Osteoblast (primary cell): ENCODE measurements at places on chromosomes 4 and X. TPM values are rescaled to one million over a fixed set of nuclear protein-coding genes. Genes with fewer than 3 reads are reported as not detected.

ZNF280C gene
- total RNA-seq = 5.4 and 6.2 TPM in 2 replicates

- H3K27me3 ChIP-seq = no peaks in the 10 kb centered on the region
- no peaks in the 10 kb centered on the region for H3K4me1 ChIP-seq
- no peak for DNase-seq
- H3K36me3 ChIP-seq = no peaks in the 10 kb centered on the region
- H3K27ac ChIP-seq = no peak overlapping the region
- no peak overlapping the region for H3K4me3 ChIP-seq
Measured at GRCh38 chr4:160414496-160414895, 1311.6 kb downstream of the RAPGEF2 start.

GRCh38 chrX:26414534-26414933, 198.6 kb downstream of the MAGEB5 start:
- H3K27ac ChIP-seq = no peak overlapping the region
- no peaks in the 10 kb centered on the region for H3K4me1 ChIP-seq
- H3K4me3 ChIP-seq = no peak overlapping the region
- H3K36me3 ChIP-seq = no peaks in the 10 kb centered on the region

- H3K27ac ChIP-seq = no peak overlapping the region
- H3K27me3 ChIP-seq = peaks cover 12% of the 10 kb centered on the region
- no peaks in the 10 kb centered on the region for H3K36me3 ChIP-seq
- H3K4me1 ChIP-seq = no peaks in the 10 kb centered on the region
- no peak for DNase-seq
Measured at GRCh38 chrX:101359966-101360365, 11.4 kb upstream of the TIMM8A start.

DNA sequence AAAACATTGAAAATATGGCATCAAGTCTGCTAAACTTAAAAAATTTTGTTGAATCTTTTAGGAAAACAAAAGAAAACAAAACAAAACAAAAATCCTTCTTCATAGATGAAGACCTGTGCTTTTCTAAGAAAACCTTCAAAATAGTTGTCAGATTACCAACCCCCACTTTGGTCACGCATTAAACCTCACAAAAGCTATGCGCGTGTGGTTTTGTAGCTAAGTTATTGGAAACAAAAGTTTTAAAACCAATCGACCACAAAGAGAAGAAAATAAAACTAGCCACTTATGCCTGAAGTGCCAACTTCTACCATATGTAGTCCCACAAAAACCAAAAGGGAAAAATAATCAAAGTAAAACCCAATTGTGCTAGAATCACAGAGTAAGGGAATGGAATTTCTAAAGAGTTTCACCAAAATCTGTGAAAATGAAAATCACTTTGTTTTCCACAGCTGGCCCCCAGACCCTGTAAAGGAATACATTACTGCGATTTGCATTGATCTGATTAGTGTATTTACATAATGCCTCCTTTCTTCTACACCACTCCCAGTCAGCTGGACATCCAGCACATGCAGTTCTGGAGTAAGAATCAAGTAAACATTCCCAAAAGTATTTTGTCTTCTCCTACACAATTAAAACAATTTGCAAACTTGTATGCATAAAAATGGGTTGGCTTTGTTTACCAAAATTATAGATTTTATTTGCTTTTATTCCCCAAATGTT, 330.1 kb upstream of the DKK2 start:
- no peak overlapping the region for H3K27ac ChIP-seq
- H3K4me3 ChIP-seq = no peak overlapping the region
- H3K27me3 ChIP-seq = no peaks in the 10 kb centered on the region
- H3K36me3 ChIP-seq = no peaks in the 10 kb centered on the region

DNA sequence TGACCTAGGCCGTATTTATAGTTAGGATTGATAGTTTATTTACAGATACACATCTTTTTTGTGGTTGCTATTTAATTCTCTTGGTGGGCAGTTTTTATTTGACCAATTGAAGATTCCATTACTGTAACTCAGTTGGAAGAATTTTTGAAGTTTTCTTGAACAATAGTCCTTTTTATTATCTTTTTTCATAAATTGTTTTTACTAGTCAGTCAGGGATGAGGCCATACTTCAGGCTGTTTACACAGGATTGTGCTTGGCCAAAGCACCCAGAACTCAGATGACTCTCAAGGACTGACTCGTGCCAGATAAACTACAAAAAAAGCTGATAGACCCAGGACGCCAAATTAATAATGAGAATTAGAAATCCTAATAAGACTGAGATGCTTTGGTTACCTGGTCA, 7.0 kb downstream of the HERC3 start:
- DNase-seq = no peak
- H3K36me3 ChIP-seq = peaks cover 4% of the 10 kb centered on the region
- H3K4me3 ChIP-seq = peak overlapping the region; percentile 52
- peak overlapping the region; percentile 99 for H3K27ac ChIP-seq
- no peaks in the 10 kb centered on the region for H3K27me3 ChIP-seq

- H3K27me3 ChIP-seq = no peaks in the 10 kb centered on the region
- no peaks in the 10 kb centered on the region for H3K36me3 ChIP-seq
- H3K4me1 ChIP-seq = peaks cover 15% of the 10 kb centered on the region
- H3K27ac ChIP-seq = no peak overlapping the region
Measured at GRCh38 chr4:151417164-151417571, 8.2 kb downstream of the FHIP1A start.

- peak overlapping the region; percentile 49 for H3K27ac ChIP-seq
- peaks cover 85% of the 10 kb centered on the region for H3K36me3 ChIP-seq
- no peak overlapping the region for H3K4me3 ChIP-seq
- peaks cover 29% of the 10 kb centered on the region for H3K4me1 ChIP-seq
- no peak for DNase-seq
- no peaks in the 10 kb centered on the region for H3K27me3 ChIP-seq
Measured at GRCh38 chr4:169133932-169134331, 123.9 kb upstream of the CBR4 start.

GRCh38 chr4:87505862-87506261, 23.3 kb downstream of the SPARCL1 start:
- no peak for DNase-seq
- H3K4me1 ChIP-seq = peaks cover 26% of the 10 kb centered on the region
- no peak overlapping the region for H3K4me3 ChIP-seq
- H3K27me3 ChIP-seq = no peaks in the 10 kb centered on the region
- H3K27ac ChIP-seq = no peak overlapping the region

GRCh38 chr4:12118651-12119213, 690.0 kb upstream of the HS3ST1 start:
- H3K36me3 ChIP-seq = no peaks in the 10 kb centered on the region
- no peak overlapping the region for H3K4me3 ChIP-seq
- no peak overlapping the region for H3K27ac ChIP-seq
- no peaks in the 10 kb centered on the region for H3K4me1 ChIP-seq
- no peak for DNase-seq
- no peaks in the 10 kb centered on the region for H3K27me3 ChIP-seq

GRCh38 chr4:101556842-101557241, 209.5 kb upstream of the PPP3CA start:
- H3K27ac ChIP-seq = no peak overlapping the region
- H3K27me3 ChIP-seq = no peaks in the 10 kb centered on the region
- H3K36me3 ChIP-seq = no peaks in the 10 kb centered on the region
- H3K4me3 ChIP-seq = no peak overlapping the region
- no peak for DNase-seq

- H3K27me3 ChIP-seq = no peaks in the 10 kb centered on the region
- DNase-seq = no peak
- no peak overlapping the region for H3K27ac ChIP-seq
- no peaks in the 10 kb centered on the region for H3K4me1 ChIP-seq
- H3K4me3 ChIP-seq = no peak overlapping the region
- no peaks in the 10 kb centered on the region for H3K36me3 ChIP-seq
Measured at GRCh38 chr4:60805500-60806313, 394.4 kb upstream of the ADGRL3 start.

- H3K36me3 ChIP-seq = no peaks in the 10 kb centered on the region
- no peak overlapping the region for H3K4me3 ChIP-seq
- DNase-seq = no peak
Measured at GRCh38 chr4:108192056-108192455, 23.3 kb upstream of the LEF1 start.

- H3K36me3 ChIP-seq = no peaks in the 10 kb centered on the region
- no peak overlapping the region for H3K27ac ChIP-seq
- no peak for DNase-seq
- no peak overlapping the region for H3K4me3 ChIP-seq
Measured at GRCh38 chrX:130555341-130555740, 153.6 kb downstream of the RBMX2 start.
